ENCODE measurements at places on chromosomes 12 and 14.

DNA sequence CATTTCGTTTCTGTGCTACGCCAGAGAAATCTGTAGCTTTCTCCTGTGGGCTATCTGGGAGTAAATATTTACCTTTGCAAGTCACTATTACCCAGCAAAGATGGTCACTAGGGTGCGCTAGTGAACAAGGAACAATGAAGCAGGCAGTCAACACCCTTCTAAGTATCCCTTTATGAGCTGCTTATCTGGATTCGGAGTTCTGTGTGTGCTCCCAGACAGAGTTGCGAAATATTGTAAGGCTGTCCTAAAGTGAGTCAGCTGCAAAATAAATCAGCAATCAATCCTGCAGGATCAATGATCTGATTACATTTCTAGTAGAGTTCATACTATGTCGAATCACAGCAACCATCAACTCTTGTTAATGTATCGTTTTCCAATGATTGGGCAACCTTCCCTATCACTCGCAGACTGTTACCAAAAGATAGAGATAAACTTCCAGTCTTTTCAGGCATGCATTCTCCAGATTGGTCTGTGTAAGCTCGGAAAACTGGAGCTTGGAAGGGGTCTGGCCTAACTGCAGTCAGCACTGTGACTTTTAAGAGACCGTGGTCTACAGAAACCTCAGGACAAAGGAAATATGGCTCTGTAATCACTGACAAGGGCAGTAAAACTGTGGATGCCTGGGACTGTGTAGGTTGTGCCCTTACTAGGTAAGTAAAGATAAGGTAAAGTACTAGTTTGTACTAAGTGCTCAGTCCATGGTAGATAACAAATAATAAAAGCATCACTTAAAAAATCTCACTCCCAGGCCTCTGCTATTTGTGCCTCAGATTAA, 133.5 kb downstream of the KCNK10 start:
- DNase-seq: no peak

DNA sequence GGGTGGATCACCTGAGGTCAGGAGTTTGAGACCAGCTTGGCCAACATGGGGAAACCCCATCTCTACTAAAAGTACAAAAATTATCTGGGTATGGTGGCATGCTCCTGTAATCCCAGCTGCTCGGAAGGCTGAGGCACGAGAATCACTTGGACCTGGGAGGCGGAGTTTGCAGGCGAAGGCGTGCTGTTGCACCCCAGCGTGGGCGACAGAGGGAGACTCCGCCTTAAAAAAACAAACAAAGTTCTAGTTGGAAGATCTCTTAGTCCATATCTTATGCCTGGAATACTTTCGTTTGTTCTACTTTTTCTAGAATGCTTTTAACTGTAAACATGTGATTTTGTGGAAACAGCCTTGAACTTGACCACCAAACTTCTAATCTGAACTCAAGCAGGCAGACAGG, 38.7 kb downstream of the PPHLN1 start:
- no peak for DNase-seq

DNA sequence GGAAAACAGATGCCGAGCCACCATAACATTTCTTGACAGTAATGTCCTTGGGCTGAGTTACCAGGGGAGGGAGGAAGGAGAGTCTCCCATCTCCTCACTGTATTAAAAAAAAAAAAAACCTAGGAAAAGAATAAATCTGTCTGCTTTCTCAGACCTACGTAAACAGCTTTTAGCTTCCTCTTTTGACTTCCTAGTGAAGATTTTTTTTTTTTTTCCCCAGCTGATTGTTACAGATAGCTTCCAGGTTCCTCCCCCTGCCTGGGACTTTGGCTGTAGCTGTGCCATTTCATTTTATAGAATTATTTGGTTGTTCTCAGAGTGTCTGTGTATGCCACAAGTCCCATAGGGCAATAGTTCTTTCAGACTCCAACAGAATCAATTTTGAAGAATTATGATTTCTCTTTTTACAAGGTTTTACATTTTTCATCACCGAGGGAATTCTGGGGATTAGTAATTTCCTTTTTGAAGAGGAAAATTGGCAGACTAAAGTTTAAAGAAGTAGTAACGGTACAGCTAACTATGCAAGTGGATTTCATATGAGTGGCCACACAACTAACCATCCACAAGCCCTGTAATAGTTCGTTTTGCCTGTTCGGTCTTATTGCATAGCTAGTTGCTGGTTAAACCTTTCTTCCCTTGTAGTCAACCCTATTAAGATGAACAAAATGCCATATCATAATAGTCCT, 23.1 kb upstream of the GNS start:
- DNase-seq: no peak

DNA sequence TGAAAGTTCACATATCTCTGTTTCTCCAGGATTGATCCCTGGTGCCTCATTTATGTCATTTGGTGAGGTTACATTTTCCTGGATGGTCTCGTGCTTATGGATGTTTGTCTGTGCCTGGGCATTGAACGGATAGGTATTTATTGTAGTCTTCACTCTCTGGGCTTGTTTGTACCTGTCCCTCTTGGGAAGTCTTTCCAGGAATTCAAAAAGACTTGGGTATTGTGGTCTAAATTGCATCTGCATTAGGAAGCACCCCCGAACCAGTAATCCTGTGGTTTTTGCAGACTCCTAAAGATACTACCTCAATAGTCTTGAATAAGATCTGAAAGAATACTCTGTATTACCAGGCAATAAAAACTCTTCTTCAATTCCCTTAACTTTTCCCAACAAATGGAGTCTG, 720.8 kb downstream of the SLC6A15 start:
- no peak for DNase-seq

DNA sequence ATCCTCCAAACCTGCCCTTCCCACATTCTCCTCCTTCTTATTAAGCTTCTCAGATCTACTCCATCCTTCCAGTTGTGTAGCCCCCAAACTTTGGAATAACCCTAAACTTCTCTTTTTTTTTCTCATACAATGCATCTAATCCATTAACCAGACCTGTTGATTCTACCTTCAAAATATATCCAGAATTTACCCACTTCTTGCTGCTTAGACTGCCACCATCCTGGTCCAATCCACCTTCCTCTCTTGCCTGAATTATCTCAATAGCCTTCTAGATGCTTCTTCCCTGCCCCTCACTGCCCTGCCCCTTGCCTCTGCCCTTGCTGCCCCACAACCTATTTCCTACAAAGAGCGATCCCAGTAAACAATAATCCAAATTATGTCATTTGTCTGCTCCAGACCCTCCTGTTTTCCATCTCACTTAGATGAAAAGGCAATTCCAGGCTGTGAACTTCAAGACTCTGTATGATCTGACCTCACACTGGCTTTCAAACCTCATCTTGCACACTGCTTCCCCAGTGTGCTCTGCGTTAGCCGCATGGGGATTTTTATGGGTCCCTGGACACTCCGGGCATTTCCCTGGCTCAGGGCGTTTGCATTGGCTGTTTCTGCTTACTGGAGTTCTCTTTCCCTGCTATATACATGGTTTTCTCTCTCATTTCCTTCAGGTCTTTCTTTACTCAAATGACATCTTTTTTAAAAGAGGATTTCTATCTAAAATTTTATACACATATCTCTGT, 42.6 kb upstream of the HIF1A start:
- no peak for DNase-seq

- no peak for DNase-seq
Measured at GRCh38 chr14:25521616-25522015, 471.7 kb upstream of the STXBP6 start.

- DNase-seq: no peak
Measured at GRCh38 chr12:16350682-16351081, 3.2 kb downstream of the MGST1 start.

All from activated CD8-positive, alpha-beta memory T cell treated with anti-CD3 and anti-CD28 coated beads for 4 hours (primary cell).